ENCODE measurements at places on chromosomes 4 and X.

DNA sequence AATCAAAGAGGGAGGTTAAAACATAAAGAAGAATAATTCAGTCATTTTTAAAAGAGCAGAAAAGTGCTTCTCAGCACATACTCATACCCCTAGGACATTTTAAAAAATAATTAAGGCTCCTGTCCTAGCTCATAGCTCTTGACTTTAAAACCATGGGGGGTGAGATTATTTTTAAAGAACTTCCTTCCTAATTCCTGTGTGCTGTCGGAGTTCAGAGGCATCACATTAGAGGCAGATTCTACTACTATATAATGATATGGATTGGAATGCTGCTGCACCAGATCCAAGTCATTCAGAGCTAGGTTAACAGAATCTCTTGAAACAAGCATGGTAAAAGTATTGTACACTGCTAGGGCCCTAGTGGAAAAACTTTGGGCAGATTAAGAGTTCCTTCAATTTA, 456.5 kb upstream of the ADGRL3 start:
- no peak for DNase-seq

GRCh38 chrX:27924261-27924660, 57.0 kb downstream of the DCAF8L1 start:
- no peak for DNase-seq

- DNase-seq: no peak
Observed at GRCh38 chr4:140924761-140925392, 168.7 kb upstream of the TBC1D9 start.

DNA sequence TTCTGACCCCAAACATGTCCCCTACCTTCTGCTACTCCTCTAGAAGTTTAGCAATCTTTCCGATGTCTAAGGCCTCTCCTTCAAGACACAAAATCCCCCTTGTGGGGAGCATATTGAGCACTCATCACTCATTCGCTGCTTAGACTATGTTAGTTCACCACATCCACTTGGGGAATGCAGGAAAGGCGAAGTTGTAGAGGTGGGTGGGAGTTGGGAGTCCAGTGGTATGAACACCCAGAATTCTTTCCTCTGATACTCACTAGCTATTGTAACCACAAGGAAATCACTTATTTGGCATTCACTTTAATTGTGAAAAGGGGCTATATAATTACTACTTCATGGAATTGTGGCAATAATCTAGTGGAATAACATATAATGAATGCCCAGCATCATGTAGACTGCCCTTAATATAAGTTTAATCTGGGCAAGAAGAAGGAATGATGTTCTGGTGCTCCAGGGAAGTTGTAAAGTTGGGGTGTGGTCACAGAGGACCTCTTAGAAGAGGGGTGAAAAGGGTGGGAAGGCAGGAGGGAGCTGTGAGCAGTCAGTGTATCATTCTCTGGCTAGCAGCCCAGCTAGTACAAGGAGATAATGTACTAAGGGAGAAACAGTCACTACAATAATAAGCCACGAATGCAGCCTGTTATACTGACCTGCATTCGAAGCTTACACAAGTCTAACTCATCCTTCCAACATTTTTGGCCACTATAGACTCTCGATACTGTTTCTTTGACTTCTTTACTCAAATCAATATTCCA, 468.2 kb upstream of the DIPK2B start:
- no peak for DNase-seq

DNA sequence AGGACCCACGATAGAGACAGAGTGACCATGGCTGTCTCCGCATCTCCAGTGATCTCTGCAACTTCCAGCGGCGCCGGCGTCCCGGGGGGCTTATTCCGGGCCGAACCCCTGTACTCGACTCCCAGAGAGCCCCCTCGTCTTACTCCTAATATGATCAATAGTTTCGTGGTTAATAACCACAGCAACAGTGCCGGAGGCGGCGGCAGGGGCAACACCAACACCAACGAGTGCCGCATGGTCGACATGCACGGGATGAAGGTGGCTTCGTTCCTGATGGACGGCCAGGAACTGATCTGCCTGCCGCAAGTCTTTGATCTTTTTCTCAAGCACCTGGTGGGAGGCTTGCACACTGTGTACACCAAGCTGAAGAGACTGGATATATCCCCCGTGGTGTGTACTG, 343 bp downstream of the DACH2 start:
- no peak for DNase-seq

DNA sequence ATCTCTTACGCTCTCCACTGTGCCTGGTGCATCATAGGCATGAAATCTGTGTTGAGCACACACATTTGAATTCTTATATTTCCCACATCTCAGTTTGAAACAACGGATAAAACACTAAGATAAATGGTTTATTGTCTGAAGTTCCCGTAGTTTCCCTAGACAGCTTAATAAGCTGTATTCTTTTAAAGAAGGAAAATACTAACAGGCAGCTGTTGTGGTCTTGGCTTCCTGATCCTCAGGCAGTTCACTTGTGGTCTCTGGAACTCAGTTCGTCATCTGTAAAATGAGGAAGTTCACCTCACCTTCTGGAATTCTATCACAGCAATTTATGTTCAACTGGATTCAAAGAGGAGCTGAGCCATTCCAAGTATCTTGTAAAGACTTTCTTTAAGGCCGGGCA, 1805.6 kb upstream of the TENM3 start:
- DNase-seq: no peak

DNA sequence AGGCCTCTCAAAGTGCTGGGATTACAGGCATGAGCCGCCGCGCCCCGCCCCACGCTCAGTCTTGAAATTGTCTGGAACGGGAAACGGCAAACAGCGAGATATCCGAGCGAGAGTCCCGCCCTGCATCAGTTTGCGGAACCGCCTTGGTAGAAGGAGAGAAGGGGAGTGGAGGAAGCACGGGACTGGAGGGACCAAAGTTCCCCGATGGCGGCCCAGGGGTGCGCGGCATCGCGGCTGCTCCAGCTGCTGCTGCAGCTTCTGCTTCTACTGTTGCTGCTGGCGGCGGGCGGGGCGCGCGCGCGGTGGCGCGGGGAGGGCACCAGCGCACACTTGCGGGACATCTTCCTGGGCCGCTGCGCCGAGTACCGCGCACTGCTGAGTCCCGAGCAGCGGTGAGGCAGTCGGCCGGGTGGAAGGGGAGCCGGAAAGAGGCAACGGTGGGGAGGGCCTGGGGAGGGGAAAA, at the start of gene BST1:
BST1 (plus strand) TSS at position 125 of the 463 bp plus-strand sequence; CDS start at position 205, 80 bp downstream.
- peak; percentile 76 for DNase-seq

- peak; percentile 80 for DNase-seq
Observed at GRCh38 chr4:140037353-140038030, 116.5 kb downstream of the MAML3 start.

DNA sequence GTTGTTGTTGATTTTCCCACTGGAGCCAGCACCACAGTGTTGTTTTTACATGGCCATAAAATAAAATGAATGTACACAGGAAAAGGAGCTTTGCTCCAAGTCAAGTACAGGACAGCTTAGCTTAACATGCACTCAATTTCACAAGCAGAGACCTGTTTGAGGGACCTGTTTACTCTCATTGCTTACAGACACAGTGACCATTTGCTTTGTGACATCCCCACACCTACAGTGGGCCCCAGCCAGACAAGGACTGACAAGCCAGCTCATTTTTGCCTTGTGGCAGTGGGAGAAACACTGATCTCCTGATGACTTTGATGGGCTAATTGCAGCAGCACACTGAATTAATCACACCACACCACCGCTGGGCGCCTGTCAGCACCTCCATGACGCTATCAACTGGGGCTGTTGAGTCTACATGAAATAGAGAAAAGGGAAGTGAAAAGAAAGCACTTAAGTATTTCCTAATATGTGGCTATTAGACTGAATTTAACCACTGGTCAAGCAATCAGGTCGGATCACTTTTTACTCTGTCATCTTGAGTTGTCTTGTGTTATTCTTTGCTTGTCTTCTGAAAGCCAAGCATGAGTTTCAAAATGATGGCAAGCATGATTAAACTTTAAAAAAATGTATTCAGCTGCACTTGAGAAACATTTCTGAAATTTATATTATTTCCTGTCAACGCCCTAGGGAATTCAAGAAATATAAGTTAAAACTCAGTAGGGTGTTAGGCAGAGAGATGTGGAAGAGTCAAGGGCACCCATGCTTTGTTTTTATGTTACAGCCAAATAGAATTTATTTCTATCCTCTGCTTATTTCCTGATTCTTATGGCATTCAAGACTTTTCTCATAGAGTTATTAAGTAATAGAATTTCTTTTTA, 557.7 kb downstream of the RAB28 start:
- DNase-seq: no peak

DNA sequence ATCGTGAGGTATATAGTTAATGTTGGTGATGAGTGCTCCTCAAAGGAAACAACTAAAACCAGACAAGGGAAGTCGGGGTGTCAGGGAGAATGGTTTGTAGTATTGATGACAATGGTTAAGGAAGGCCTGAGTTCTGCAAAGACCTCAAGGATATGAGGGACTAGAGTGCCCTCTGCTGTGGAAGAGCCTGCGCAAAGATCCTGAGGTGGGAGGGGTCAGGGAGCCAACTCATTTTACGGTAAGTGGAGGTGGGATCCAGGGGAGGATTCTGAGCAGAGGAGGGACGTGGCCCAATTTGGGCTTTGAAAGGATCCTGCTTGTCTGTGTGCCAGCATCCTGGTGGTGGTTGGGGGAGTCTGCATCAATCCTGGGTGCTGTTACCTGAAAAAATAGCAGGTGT, 11.3 kb downstream of the UBA1 start:
- no peak for DNase-seq

- DNase-seq: no peak
Observed at GRCh38 chr4:94766856-94767255, 9.1 kb downstream of the BMPR1B start.

- peak; percentile 29 for DNase-seq
Observed at GRCh38 chrX:794311-794710, 163.7 kb downstream of the SHOX start.

DNA sequence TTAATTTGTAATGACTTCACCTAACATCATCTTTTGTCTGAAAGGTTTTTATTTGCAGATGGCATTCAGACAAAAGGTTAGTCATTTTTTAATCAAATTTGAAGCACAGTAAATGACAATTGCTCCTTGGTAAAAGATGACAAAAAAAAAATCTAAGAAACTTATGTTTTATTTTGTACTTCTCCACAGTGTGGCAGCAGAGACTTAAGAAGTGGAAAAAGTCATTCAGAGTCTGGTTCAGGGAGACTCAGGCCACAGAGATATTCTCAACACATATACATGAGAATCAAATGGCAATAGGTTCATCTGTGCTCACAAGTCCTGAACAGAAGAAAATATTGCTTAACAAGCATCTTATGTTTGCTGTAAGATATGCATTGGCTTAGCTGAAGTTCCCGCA, 436.2 kb downstream of the KCNIP4 start:
- DNase-seq: no peak

GRCh38 chrX:153922932-153923857, 2.9 kb downstream of the ARHGAP4 start:
- no peak for DNase-seq

DNA sequence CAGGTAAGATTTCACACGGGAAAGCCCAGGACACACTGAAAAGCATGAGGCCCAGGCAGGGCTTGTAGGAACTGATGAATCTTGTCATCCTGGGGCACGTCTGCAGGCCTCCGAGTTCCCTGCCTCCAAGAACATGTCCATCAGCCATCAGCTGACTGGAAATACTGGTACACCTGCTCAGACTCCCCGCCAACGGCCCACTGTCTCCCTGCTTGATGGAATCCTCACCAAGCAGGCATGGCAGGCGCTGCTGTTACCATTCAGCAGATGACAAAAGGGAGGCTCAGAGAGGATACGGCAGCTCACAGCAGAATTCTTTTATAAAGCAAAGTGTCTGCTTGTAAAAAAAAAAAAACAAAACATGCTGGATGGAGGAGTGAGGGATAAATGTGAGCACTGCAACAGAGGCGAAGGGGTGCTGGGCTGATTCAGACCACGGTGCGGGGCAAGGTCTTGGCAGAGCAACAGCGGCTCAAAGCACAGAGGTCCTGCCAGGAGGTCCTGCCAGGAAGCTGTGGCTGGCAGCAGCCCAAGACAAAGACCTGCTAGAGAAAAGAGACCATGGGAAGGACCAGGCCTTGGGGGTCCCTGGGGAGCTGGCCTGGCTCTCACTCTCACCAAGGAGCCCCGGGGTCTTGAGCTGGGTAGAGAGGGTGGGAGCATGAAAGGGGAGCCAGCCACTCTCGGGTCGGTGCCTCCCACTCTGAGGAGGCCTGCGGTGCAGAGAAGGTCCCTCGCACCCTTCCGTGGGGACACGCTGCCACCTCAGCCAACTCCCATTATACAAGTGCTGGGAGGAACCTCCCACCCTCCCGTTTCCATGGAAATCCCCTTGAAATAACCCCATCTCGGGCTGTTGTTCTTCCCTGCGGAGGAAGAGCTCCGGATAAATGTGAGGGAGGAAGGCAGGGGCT, 25.6 kb downstream of the PPP2R2C start:
- DNase-seq: no peak

- DNase-seq: peak; percentile 62
Observed at GRCh38 chrX:133085785-133086184, 11.1 kb downstream of the USP26 start.

DNA sequence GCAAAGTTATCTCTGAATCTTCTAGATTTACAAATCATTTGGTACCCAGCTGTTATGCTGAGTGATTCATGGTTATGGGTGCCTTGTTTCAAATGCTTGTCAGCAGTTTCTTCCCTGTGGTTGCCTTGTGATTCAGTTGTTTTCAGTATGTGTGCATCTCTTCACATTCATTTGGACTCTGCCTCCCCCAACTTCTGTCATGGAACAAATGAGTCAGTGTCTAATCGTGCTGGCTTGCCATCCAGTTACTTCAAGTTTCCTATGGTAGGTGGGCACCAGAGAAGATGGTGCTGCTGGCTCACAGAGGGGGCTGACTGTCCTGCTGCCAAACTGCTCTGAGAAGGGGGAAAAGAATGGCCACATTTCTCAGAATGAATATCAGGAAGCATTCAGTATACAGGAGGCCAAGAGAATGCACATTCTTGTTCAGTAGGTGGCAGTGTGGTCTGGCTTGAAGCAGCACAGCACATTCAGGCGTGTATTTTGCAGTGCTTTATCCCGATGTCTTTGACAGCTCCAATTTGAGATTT, 260.9 kb downstream of the GLUD2 start:
- peak; percentile 55 for DNase-seq

GRCh38 chrX:107716118-107716684, 59.4 kb downstream of the TSC22D3 start:
- peak; percentile 93 for DNase-seq

GRCh38 chr4:76589872-76590797, 155.1 kb downstream of the SHROOM3 start:
- DNase-seq: peak; percentile 98

DNA sequence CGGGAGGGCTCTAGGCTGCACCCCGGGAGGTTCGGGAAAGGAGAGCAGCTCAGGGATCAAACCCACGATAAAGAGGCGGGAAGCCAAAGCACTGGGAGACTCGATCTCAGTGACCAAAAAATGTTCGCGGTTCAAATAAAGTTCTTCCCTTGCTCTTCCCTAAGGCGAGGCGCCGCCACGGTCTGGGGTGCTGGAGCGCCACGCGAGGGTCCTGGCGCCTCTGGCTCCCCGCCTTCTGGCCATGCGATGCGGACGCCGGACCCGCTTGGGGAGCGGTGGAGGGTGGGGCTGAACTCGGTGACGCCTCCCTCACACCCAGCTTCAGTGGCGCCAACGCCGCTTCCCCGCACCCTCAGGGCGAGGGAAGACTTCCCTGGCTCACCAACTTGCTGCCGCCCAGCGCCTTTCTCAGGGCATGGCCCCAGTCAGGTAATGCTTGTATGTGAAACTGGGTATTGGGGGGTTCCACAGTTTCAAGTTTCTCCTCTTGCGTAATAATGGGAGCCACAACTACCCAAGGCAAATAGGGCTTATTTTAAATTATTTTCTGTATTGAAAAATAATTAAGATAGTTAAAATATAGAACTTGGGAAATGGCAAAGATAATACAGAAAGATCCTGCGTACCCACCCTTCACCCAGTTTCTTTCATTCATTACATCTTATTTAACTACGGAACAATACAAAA, at the start of gene QRFPR:
QRFPR (minus strand) TSS at position 243 of the 687 bp plus-strand sequence. CDS start 371 bp downstream, outside the sequence.
- DNase-seq: peak; percentile 63

GRCh38 chr4:95014068-95014467, 256.3 kb downstream of the BMPR1B start:
- no peak for DNase-seq

Data from islet precursor cell (in vitro differentiated cells).